CD4-positive, alpha-beta T cell treated with Interleukin-17A for 1 hour (primary cell): ENCODE measurements at places on chromosomes 12 and 14.

DNA sequence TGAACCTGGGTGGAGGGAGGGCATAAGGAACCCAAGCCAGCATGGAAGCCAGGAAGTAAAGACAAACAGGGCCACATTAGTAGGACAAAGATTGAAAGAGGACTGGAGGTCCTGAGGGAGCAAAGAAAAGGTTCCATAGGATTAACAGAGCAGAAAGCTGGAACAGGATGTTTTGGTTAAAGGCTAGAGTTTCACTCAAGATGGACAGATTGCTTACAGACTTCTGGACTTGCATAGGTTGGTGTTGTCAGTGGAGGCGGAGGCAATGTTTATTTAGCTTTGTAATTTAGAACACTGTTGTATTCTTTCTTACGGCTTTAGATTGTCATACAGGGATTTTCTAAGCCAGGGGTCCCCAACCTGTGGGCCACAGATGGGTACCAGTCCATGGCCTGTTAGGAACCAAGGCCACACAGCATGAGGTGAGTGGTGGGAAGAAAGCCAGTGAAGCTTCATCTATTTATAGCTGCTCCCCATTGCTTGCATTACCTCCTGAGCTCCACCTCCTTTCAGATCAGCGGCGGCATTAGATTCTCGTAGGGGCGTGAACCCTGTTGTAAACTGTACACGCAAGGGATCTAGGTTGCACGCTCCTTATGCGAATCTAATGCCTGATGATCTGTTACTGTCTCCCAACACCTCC is 31.3 kb downstream of the ZNF664 start:
- DNase-seq: no peak

GRCh38 chr12:50112456-50113218 is 601 bp downstream of the COX14 start:
- no peak for DNase-seq

DNA sequence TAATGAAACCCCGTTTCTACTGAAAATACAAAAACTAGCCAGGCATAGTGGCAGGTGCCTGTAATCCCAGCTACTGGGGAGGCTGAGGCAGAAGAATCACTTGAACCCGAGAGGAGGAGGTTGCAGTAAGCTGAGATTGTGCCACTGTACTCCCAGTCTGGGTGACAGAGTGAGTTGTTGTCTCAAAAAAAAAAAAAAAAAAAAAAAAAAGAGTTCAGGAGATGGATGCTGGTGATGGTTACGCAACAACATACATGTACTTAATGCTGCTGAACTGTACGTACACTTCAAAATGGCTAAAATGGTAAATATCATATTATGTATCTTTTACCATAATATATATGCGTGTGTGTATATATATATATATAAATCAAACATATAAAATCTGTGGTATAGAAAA is 29.0 kb downstream of the ACTN1 start:
- DNase-seq: no peak

- no peak for DNase-seq
Observed at GRCh38 chr12:15919418-15919817, 8.3 kb downstream of the DERA start.

DNA sequence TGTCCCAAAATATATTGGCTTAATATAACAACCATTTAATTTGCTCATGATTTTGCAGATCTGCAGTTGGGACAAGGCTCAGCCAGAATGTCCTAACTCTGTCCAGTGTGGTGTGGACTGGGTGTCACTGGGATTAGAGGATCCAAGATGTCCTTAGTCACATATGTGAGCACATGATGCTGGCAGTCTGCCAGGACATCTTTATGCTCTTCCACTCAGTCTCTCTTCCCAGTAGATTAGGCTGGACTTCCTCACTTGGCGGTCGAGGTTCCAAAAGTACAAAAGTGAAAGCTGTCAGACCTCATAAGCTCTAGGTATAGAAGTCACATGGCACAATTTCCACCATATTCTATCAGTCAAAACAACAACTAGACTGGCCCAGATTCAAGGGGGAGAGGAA is 167.9 kb upstream of the NTF3 start:
- DNase-seq: no peak
